ENCODE measurements at places on chromosomes 1 and 21.
A peak's percentile ranks its signal among the peaks of the same experiment; 100 is the strongest.

GRCh38 chr1:205068001-205068400, 16.3 kb downstream of the TMEM81 start:
- DNase-seq = no peak

- DNase-seq = no peak
Observed at GRCh38 chr1:77891200-77891599, 2.8 kb downstream of the NEXN start.

DNA sequence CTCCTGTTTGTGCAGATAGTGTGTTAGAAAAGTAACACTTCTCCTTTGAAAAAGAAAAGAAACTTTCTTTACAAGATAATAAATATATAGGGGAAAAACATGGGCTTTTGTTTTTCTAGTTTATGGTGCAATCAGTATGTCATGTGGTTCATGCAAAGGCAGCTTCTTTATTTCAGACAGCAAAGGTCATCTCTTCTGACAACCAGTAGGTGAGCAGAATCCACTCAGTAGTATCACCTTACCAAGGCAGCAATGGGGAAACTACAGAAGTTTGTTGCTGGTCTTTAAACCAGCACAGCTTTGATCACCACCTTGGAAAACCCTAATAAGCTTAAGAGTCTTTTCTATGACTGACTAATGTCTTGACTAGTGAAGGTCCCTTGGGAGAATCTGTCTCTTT, 13.0 kb upstream of the SAMSN1 start:
- DNase-seq = no peak

DNA sequence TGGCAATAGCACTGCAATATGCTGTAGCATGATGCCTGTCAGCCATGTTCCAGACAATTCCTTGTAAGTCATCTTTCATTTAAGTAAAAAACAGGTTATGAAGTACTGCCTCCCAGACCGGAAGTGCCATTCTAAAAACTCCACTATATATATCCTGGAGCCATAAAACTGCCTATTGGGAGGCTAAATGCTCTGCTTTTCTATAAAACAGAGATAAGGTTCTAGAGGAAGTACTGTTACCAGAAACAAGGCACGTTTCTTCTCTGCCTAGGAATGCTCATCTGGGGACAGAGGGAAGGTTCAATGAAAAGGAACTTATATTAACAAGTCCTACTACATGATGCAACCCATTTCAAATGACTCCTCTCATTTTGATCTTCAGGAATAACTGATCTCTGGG, 66.8 kb downstream of the GPR137B start:
- DNase-seq = no peak

DNA sequence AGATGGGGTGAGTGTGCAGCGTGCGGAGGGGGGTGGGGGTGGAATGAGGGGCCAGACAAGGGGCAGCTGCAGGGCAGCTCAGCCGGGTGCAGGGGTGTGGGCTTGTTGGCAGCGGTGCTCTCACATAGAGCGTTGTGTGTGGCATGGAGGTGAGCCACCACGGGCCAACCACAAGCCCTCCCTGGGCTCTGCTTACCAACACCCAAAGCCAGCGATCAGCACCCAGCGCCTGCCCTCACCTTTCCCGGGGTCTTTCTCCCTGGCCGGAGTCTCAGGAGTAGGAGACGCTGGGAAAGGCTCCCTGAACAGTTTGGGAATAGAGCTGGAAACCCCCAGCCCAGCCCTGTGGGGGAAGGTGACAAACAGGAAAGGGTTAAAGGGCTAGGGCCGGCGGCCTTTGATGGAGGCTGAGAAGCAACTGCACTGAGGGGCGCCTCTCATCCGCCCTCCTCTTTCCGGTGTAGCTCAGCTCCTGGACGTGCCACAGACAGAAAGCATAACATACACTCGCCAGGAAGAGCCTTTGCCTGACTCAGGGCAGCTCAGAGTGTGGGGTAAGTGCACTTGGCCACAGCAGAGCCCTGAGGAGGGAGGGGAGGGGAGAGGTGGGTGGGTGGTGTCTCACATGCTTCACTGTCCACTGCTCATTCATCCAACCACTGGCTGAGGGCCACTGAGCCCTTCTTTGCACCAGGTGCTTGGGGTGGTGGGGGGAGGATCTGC, 577 bp downstream of the IKBKE start:
- DNase-seq = no peak

- DNase-seq = no peak
Observed at GRCh38 chr1:189708674-189709073, 769.0 kb downstream of the BRINP3 start.

GRCh38 chr1:209743145-209743482, 12.7 kb upstream of the TRAF3IP3 start:
- DNase-seq = no peak

DNA sequence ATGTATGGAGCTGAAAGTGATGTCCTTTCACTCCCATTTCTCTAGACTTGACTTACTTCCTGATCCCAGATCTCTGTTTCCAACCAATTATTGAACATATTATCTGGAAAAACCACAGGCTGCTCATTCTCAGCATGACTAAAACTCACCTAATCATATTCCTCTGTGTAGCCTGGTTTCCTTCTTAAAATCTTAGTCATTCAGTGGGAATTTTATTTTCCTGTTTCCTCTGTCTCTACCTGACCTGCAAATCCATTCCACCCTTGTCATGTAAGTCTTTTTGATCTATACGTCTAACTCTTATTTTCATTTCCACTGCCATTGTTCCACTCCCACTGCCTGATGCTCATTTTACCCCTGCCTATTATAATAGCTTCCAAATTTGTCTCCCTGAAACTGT, 67.9 kb upstream of the APOBEC4 start:
- no peak for DNase-seq

GRCh38 chr1:89725011-89725370, 92.1 kb downstream of the LRRC8C start:
- DNase-seq = no peak

GRCh38 chr1:104235141-104235540, 485.4 kb downstream of the AMY1C start:
- DNase-seq = no peak

- peak; percentile 90 for DNase-seq
Observed at GRCh38 chr1:52002038-52002917, 11.8 kb upstream of the RAB3B start.

DNA sequence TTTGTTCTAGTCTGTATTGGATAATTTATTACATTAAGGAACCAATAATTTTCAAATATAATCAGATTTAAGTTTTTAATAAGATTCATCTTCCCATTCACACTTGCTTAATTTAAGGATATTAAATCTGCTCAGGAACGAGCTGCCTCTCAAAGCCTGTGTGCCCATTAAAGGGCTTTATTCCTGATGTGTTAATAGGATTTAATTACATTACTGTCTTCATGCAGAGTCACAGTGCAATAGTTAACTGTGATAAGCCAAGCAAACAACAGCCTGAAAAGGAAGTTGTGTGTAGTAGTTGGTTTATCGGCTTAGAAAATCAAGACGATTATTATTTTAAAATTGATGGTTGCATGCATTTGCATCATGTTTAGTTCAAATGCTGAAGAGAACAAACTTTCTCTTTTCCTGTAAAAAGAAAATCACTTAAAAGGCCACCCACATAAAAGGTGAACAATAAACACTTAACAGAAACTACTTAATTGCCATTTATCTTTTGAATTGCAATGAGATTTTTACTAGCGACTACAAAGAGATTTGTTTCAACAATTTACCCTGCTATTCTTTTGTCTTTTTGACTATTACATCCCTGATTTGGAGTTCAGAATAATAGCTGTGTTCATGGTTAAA, 174.6 kb downstream of the RWDD3 start:
- DNase-seq = peak; percentile 12

DNA sequence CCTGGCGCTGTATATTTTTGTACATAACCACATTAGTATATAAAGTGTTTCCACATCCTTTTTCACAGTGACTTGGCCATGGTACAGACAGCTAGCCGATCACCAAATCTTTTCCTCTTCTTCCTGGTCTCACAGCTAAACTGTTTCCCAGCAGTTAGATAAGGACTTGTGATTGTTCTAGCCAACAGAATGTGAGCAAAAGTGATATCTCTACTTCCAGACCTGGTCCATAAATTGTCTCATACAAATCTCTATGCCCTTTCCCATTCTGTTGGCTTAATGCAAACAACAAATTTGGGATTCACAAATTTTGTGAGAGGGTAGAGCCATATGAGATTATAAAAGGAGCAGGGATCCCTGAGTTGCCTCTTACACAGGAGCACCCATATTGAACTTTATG, 19.5 kb downstream of the PAFAH2 start:
- DNase-seq = no peak

GRCh38 chr1:103333141-103333540, 192.4 kb upstream of the RNPC3 start:
- DNase-seq = no peak

DNA sequence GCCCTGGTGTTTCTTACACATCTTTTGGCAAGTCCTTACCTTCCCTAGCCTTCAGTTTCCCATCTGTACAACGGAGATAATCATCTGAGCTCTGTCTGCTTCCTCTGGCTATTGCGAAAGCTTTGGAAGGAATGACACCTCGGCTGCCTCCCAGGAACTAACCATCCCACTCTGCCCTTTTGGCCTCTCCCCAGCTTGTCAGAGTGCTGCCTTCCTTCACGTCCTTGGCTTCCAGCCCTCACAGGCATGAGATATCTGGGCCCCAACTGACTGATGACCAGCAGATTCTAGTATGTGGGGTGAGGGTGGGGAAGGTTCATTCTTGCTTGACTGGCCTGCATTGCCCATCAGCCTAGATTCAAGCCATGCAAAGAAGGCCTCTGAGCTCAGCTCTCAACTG, 253.1 kb upstream of the FGGY start:
- no peak for DNase-seq

DNA sequence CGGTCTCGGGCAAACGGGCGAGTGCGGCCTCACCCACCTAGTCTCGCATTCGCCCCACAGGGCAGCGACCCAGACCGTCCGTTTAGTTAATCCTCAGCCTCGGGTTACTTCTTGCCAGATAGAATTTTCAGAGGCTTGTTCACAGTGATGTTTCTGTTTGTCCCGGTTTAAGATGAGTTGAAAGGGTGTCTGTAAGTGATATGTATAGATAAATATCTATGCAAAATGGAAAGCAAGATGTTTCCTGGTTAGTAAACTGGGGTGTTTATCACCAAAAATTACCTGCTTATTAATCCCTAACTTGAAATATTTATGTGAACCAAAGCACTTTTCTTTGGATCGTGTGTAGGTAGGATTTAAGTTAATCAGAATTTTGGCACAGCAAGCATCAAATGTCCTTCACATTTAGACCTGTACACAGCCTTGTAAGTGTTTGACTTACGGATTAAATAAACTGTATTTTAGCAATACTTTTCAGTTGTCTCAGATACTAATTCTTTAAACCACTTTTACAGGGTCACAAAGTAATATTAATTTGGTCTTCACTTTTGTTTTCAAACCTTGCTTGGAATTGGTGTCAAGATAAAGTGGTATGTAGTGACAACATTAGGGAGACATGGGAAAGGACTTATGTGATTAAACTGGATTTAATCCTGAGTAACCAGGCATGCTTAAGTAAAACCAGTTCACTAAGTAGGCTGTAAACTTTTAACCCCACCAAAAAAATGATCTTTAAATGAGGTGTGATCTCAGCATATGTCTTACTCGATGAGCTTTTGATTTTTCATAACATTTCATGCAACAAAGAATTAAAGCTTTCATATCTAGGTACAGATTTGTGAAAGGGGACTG, 914 bp downstream of the ZNF326 start:
- DNase-seq = no peak

- no peak for DNase-seq
Observed at GRCh38 chr1:14553711-14554110, 44.8 kb upstream of the KAZN start.

DNA sequence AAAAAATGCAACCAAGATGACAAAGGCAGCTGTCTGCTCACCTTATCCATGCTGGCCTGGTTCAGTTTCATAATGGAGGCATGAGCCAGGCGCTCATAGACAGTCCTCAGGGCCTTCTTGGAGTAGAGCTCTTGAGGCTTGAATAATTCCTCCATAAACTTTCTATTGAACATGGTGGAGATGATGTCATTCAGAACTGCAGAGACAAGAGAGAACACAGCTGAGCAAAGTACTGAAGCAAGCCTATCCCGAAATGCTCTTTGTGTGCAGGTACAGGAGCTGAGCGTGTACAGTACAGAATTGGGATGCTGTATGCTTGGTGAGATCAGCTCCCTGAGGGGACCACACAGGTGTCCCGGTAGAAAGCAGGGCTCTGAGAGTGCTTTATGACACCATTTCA, 11.5 kb downstream of the OSCP1 start:
- DNase-seq = no peak

DNA sequence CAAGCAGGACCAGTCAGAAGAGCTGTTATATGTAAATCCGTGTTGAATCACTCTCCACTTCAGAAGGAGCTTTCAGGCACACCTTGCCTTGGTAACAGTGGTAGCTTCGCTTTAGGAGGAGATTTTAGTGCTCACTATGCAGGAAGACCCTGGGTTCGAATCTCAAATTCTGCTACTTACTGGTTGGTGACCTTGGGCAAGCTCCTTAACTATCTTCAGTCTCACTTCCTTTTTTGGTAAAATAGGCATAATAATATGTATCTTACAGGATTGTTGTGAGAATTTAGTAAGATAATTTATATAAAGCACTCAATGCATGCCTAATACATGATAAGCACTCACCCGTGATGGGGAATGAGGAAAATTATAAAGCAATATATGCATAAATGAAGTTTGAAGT, 46.7 kb upstream of the GPR52 start:
- DNase-seq = no peak

GRCh38 chr21:44800971-44801467, 601 bp downstream of the UBE2G2 start:
- DNase-seq = peak; percentile 47

- peak; percentile 3 for DNase-seq
Observed at GRCh38 chr1:67211589-67212563, 45.6 kb downstream of the IL23R start.

DNA sequence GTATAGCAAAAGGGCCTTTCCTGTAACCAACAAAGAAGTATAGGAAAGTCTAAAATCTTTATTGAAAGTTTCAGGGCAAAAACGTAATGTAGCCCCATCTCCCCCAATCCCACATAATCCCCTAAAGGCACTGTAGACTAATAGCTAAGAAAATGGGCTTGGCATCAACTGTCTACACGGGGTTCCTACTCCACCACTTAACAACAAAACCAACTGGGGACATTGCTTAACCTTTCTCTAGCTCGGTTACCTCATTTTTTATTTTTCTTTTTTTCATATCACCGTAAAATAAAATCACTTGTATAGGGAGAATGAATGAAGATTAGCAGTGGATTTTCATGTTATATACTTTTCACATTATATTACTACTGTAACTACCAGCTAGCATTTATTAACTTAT, 12.3 kb downstream of the MACF1 start:
- DNase-seq = no peak

GRCh38 chr1:221045842-221046831, 166.9 kb downstream of the HLX start:
- no peak for DNase-seq

GRCh38 chr1:19511116-19511515, 25.8 kb upstream of the CAPZB start:
- DNase-seq = no peak

DNA sequence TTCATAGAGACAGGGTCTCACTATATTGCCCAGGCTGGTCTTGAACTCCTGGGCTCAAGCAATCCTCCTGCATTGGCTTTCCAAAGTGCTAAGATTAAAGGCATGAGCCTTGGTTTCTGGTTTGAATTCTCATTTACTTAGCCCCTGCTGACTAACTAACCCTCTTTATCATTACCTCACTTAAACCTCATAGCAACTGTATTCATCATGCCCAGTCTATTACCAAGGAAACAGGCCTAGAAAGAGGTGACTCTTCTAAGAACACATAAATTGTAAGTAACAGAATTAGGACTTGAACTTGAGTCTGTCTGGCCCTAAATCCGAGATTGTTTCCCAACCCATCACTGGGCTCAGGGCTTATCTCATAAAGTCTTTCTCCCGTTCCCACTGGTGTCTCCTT, 44.2 kb downstream of the TMEM53 start:
- DNase-seq = no peak

Measured in NCI-H2171 treated with DMSO at 0.1 percent for 48 hours (cell line).